ENCODE measurements at places on chromosomes 4 and X.

GRCh38 chr4:73099143-73099542, 29.6 kb upstream of the COX18 start:
- no peak for DNase-seq

GRCh38 chrX:71367396-71367795, 1.2 kb downstream of the TAF1 start:
- DNase-seq = no peak

GRCh38 chr4:139689093-139689722, 23.6 kb downstream of the MGST2 start:
- DNase-seq = no peak

- no peak for DNase-seq
Observed at GRCh38 chrX:87621697-87622096, 104.1 kb downstream of the KLHL4 start.

GRCh38 chr4:184014301-184014700, 109.2 kb downstream of the STOX2 start:
- DNase-seq = no peak

DNA sequence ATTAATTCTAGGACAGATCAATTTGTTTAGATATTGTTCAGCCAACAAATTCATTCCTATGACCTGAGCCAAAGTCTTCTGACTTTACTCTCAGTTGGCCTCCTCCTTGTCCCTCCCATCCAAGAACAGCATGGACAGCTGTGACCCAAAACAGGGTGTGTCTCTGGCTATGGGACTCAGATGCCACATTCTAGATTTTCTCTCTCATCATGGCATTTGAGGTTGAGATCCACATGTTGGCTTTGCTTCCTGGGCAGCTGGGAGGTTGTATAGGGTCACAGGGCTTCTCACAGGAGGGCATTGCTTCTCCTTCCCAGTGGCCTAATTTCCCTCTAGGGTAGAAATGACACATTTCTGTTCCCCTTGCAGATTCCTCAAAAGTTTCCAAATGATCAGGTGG, 22.6 kb upstream of the EGF start:
- no peak for DNase-seq

DNA sequence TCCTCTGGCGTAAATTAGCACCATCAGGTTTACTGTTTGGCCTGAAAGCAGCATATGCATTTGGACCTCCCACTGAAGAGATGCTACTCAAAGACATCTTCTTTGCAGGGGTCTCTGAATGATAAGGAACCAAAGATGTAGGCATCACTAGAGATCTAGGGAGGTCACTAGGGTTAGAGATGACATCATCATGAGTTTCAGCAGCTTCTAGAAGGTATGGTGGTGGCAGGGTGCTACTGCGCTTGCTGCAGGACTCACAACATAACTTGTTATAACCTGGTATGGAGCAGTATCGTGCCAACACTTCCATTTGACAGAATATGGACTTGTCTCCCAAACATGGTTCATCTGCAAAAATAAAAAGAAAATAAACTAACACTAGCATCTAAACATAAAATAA, 251.6 kb downstream of the NPFFR2 start:
- DNase-seq = no peak

DNA sequence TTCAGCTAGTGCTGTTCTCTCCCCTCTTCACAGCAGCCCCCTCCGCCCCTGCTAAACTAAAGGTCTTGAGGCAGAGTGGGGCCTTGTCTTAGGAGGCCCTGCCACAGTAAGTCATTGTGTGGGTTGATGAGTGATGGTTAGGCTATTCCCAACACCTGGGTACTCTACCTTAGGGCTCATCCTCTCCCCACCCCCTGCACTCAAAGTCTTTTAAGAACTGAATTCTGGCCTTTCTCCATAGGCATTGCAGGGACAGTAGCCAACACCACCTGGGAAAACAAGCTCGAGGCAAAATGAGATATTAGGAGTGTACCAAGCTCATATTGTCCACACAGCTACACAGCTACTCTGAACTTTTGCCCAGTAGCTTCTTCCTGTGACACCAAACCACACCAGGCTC, 42.5 kb downstream of the RAB40AL start:
- DNase-seq = no peak

GRCh38 chr4:98204236-98204553, 57.0 kb upstream of the RAP1GDS1 start:
- DNase-seq = no peak

DNA sequence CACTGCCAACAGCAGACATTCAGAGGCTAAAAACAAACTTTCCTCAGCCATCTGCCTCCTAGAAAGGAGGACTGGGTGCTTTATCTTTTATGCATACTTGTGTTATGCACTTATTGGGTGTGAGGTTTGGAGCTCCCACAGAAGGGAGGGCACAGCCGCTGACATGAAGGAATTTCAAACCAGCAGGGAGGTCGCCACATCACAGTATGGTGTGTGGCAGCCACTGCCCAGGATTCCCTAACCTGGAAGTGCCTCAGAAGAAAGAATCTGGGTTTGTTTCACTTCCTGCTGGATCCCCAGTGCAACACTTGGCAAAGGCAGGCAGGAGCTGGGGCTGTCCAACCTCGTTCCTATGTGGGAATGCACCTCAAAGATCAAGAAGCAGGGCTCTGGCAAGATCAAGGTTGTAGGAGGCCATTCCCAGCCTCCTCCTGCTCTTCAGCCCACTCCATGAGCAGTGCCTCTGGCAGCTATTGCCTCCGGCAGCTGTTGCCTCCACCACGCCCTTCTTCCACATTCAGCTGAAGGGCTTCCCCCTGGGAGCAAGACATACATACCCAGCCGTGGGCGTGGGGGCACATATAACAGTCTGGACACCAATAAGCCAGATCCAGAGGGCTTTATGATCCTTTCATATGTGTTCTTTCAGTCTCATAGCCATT, 109.0 kb upstream of the MAMLD1 start:
- no peak for DNase-seq

DNA sequence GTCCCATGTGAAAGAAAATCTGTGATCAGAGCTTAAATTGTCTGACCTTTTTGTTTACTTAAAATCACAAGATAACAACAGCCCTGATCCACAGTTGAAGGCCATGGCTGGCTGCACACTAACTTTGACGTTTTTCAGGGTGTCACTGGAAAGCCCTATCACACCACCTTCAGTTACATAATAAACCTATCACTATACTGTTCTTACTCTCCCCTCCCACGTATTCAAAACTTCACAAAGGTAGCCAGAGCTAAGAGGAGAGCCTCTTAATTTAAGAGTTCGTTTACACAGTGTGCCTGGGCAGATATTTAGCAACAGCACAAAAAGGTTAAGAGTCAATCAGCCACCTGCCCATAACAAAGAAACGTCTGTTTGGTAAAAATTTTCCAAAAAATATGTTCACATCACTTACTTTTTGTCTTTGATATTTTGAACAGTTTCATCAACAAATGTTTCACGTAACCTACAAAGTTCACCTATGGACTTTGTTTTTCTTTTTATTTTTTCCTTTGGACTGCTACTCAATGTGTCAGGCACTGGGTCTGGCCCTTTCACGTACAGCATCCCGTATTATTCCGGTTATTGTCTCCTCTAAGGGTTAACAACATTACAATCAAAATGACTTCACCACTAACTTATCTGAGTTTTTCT, 25.0 kb downstream of the RFC1 start:
- DNase-seq = no peak

DNA sequence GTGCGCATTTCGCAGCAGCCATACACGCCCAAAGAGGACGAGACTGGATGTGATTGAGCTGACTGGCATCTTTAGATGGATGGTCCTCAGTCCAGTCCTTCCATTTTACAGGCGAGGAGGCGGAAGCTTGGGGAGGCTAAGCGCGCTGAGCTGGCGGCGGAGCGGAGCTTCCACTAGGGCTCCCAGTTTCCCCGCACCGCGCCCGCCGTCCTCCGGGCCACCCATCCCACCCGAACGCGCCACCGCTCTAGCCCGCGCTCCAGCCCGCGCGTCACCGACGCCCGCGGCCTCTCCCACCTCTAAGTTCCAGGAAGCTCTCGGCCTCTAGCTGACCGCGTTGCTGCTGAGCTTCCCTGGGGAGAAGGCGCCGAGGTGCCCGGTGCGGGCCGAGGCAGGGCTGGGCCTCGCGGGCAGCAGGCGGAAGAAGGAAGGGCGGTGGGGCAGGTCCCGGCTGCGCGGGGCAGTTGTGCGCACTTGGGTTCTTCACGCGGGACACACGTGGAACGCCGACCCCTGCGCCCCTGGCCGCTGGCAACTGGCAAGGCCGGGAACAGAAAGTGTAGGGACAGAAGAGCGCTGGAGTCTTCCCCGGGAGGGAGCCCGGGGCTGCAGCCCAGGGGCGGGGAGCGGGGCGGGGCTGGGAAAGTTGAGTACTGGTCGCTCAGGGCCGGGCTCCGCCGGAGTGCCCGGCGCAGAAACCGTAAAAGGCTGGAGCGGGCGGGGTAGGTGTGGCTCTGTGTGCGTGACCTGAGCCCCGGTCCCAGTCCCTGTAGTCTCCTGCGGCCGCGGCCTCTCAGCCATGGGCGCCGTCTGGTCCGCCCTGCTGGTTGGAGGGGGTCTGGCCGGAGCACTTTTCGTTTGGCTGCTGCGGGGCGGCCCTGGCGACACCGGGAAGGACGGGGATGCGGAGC, at the start of gene STBD1:
TSS of gene STBD1 (plus strand) at position 763 of the 911 bp plus-strand sequence. CDS start at position 800, 37 bp downstream.
- DNase-seq = no peak

DNA sequence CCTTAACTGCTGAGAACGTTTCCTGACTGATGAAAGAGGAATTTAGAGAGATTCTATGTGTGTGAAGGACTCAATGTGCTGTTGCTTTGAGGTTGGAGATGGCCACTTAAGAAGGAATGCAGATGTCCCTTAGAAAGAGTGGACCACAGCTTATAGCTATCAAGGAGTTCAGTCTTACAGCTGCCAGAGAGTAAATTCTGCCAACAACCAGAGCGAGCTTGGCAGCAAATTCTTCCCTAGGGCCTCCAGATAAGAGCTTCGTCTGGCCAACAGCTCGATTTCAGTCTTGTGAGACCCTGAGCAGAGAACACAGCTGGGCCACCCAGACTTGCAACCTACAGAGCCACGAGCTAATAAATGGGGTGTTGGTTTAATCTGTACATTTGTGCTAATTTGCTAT, 21.8 kb downstream of the MID1 start:
- no peak for DNase-seq

DNA sequence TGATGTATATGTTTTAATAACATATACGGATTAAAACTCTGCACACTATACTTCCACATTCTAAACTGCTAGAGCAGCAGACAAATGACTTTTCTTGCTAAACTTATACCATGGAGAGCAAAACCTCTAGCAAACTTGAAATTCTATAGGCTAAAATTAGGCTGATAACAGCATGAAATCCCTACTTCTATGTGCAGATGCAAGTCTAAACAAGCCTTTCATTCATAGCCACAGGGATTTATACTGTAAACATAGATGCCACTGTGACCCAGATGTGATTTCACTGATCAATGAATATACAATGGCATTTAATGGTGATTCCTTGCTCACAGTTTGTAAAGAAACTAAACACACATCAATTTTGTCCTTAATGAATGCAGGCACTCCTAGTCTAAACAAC, 151.0 kb downstream of the ANTXR2 start:
- DNase-seq = no peak

DNA sequence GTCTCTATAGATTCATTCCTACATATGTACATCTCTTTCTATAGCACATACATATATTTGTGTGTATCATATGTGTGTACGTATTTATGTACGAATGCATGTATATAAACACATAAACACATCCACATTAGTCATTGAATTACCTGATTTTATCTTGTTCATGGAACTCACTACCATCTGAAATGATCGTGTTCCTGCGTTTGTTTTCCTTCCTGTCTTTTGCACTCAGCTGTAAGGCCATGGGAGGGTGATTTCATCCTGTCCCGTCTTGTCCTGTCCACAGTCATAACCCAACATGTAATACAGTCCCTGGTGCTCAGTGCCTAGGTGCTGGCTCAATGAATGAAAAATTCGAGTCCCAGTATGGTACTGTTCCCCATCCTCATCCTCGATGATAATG, 191.8 kb upstream of the PSAPL1 start:
- no peak for DNase-seq

DNA sequence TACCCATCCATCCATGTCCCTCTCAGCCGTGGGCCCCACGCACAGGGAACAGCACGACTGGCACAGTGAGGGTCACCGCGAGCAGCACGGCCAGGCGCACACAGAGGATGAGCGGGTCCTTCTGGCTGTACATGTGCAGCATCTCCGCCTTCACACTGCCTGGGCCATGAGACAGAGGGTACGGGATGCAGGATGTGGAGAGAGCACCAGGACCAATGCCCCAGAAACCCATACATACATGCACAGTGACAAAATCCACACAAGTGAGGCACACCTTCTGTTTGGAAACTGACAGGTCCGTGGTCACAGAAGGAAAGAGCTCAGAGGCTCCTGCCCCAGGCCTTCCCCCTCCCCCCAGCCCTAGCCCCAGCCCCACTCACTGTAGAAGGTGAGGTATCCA, 9.5 kb downstream of the SLC38A5 start:
- DNase-seq = no peak

- DNase-seq = no peak
Observed at GRCh38 chr4:106986486-106986885, 49.6 kb downstream of the DKK2 start.

DNA sequence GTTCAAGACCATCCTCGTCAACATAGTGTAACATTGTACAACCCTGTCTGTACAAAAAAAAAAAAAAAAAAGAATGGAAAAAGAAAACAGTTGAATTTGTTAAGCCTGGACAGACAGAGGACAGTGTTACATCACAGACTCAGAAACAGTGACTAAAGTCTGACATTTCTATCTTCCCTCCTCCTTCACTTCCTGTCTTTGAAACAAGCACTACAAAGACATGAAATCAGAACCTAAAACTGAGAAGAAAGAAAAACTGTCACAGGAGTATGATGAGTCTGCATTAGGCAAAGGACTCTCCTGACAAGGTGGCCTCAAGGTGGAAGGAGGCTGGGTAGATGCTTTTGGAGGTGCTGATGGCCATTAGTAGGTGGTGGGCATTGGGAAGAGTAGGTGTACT, 126.7 kb downstream of the RBM47 start:
- no peak for DNase-seq

- DNase-seq = no peak
Observed at GRCh38 chr4:181971411-181971810, 271.8 kb upstream of the TENM3 start.

DNA sequence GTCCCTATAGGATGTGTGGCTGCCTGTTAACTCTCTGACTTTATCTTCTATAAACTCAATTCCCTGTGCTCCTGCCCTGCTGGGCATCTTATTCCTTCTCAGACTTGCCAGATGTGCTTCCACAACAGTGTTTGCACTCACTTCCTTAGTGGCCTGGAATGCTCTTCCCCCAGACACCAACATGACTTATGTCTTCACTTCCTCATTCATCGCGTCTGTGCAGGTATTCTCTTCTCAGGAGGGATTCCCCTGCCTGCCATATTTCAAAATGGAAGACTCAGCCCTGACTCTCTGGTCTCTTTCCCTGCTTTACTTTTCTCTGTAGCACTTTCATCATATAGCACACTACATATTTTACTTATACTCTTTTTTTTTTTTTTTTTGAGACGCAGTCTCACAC, 344.0 kb downstream of the CENPC start:
- DNase-seq = no peak

- DNase-seq = no peak
Observed at GRCh38 chr4:166045457-166045856, 172.4 kb downstream of the TLL1 start.

DNA sequence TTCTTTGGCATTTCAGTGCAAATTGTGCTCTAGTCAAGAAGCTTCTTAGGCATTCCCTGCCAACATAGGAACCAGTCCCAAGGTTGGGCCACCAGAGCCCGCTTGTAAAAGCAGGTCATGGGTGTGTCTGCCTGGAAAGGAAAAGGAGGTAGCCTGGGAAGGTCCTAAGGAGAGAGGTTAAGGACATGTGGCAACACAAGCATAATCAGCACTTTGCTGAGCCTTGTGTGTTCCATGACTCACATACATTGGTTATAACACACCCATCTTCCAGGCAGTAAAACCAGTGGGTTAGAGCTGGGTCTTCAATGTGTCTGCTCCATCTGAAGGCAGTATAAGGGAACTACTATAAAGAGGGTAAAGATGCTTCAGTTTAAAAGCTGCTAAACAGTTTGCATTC, 165.0 kb downstream of the FHIP1A start:
- DNase-seq = no peak
